GM23248 (cell line): ENCODE measurements at places on chromosomes 16 and 17. TPM values are rescaled to one million over a fixed set of nuclear protein-coding genes. Genes with fewer than 3 reads are reported as not detected.

CCL4 gene
- not detected in 2 replicates for total RNA-seq

TEKT5 gene
- not detected in 2 replicates for total RNA-seq

TP53TG3D gene
- not detected in 2 replicates for total RNA-seq

SMIM22 gene
- total RNA-seq, result not detected in 2 replicates

TOX3 gene
- not detected in 2 replicates for total RNA-seq
